ENCODE measurements at places on chromosomes 2 and 18.

DNA sequence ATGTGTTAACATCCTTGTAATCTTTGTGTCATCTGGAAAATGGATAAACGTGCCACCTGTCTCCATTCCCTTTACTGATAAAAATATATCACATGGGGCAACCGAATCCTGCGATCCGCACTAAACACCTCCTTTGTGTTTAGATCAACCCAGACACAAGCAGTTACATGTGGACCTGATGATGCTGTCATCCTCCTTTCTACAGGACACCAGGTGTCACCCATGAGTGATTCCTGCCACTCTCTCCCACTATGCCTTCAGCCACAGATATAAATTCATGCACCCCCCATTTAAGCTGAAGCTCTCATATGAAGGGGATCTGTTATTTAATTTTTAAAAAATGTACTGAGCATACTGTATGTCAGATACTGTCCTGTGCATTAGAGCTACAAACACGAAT, 81.3 kb downstream of the VIT start:
- no peak for DNase-seq

- no peak for DNase-seq
Measured at GRCh38 chr2:26541401-26542193, 63.7 kb upstream of the OTOF start.

DNA sequence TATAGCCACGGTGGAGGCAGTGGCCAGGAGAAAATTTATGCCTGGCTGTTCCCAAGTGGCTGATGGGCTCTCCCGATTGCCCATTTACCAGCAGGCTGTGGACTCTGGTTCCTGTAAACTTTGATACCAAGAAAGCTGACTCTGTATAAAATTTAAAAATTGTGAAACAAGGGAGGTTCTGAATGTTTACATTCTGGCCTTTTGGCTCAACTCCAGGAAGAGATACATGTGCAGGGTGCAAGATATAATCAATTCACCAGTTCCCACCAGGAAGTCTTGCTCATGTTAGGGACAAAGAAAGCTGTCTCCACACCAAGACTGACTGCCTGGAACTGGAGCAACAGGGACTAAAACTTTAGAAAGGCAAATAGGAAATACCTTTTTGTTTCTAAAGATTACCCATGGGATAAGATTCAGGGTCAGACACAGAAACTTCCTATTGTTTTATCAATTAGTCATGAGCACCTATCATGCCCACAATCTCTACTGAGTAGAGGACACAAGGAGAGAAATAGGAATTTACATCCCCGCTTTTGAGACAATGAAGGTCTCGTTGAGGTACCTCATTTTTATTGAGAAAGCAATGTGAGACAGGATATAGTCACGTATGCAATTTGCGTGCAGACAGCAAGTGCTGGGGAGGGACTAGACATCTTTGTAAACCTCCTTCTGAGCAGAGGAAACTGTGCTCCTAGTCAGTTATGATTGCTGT, 123.5 kb downstream of the LIPG start:
- DNase-seq: no peak

- no peak for DNase-seq
Measured at GRCh38 chr18:36649205-36649604, 179.6 kb downstream of the TPGS2 start.

GRCh38 chr2:99729104-99730025, 239.5 kb upstream of the REV1 start:
- DNase-seq: no peak

GRCh38 chr18:79962311-79962710, 2.1 kb upstream of the HSBP1L1 start:
- DNase-seq: no peak

GRCh38 chr2:46393865-46394264, 85.5 kb upstream of the TMEM247 start:
- no peak for DNase-seq

- no peak for DNase-seq
Measured at GRCh38 chr2:26008851-26009566, 24.9 kb upstream of the RAB10 start.

GRCh38 chr2:239363946-239364637, 36.7 kb downstream of the HDAC4 start:
- DNase-seq: no peak

Data from effector CD8-positive, alpha-beta T cell (primary cell).